ENCODE measurements at places on chromosomes 3 and 15. TPM values are rescaled to one million over a fixed set of nuclear protein-coding genes. Genes with fewer than 3 reads are reported as not detected.

The RBMS3 gene
- total RNA-seq, result 5.4 TPM

The SKOR1 gene
- total RNA-seq, result 0.11 TPM

The STRIT1 gene
- total RNA-seq, result 0.38 TPM

The ZDHHC23 gene
- 14.1 TPM for total RNA-seq

The THPO gene
- total RNA-seq, result 1.2 TPM

The TIMP4 gene
- 8.7 TPM for total RNA-seq

The GOLGA6L7 gene
- not detected for total RNA-seq

The SLC28A2 gene
- not detected for total RNA-seq

The ISLR2 gene
- 0.58 TPM for total RNA-seq

GRCh38 chr3:46899151-46900006 lies 21.9 kb downstream of the PTH1R start:
- H3K4me1 ChIP-seq, result peaks cover 3% of the 10 kb centered on the region
- peaks cover 16% of the 10 kb centered on the region for H3K27me3 ChIP-seq
- H3K4me3 ChIP-seq, result no peak overlapping the region
- no peak for DNase-seq
- no peaks in the 10 kb centered on the region for H3K36me3 ChIP-seq

DNA sequence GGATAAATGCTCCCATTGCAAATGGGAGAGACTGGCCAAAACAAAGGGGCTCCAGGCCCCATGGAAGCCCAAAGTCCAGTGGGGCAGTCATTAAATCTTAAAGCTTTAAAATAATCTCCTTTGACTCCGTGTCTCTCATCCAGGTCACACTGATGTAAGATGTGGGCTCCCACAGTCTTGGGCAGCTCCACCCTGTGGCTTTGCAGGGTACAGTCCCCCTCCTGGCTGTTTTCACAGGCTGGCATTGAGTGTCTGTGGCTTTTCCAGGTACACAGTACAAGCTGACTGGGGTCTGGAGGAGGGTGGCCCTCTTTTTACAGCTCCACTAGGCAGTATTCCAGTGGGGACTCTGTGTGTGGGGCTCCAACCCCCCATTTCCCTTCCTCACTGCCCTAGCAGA lies 45.9 kb downstream of the NIPA2 start:
- no peak overlapping the region for H3K27ac ChIP-seq
- H3K4me1 ChIP-seq, result peaks cover 3% of the 10 kb centered on the region
- H3K36me3 ChIP-seq, result peaks cover 4% of the 10 kb centered on the region
- no peak for DNase-seq
- H3K27me3 ChIP-seq, result no peaks in the 10 kb centered on the region

DNA sequence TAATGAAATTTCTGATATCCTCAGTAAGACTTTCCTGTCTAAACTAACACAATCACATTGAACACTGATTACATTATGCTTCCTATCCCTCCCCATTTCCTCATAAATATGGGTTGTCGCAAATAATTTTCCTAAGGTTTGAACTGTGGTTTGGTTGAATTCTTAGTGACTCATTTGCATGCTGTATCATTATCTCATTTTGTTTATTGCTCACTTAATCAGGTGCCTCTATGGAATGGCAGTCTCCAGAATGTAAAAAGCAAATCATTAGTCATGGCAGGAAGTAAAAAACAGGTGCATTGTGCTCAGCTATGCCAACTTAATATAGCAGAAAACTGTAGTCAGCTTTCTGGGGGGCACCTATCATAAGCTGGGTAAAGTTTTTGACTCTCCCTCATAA lies 216.0 kb upstream of the ZBTB20 start:
- no peak overlapping the region for H3K27ac ChIP-seq
- H3K36me3 ChIP-seq, result no peaks in the 10 kb centered on the region
- no peaks in the 10 kb centered on the region for H3K27me3 ChIP-seq
- no peak for DNase-seq
- H3K4me3 ChIP-seq, result no peak overlapping the region
- no peaks in the 10 kb centered on the region for H3K4me1 ChIP-seq

GRCh38 chr15:63324770-63325169 lies 47.4 kb downstream of the APH1B start:
- H3K4me3 ChIP-seq, result no peak overlapping the region
- no peaks in the 10 kb centered on the region for H3K36me3 ChIP-seq
- H3K4me1 ChIP-seq, result peaks cover 1% of the 10 kb centered on the region
- DNase-seq, result no peak

DNA sequence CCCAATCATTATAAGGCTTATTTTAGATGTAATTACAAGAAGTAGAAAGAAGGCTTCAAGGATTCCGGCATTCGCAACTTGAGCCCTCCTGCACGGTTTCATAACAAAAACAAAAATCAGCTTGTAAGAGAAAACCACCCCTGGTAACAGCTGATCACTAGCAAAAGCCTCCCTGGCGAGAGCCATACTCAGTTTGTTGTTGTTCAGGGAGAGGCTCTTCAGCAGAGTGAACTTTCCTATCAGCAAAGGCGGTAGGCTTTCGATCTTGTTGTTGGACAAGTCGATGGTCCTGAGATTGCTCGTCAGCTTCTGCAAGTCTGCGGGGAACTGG lies 710 bp downstream of the LRRC57 start:
- H3K27me3 ChIP-seq, result no peaks in the 10 kb centered on the region
- H3K27ac ChIP-seq, result no peak overlapping the region
- no peaks in the 10 kb centered on the region for H3K36me3 ChIP-seq
- peaks cover 3% of the 10 kb centered on the region for H3K4me1 ChIP-seq
- peak overlapping the region; percentile 96 for H3K4me3 ChIP-seq

DNA sequence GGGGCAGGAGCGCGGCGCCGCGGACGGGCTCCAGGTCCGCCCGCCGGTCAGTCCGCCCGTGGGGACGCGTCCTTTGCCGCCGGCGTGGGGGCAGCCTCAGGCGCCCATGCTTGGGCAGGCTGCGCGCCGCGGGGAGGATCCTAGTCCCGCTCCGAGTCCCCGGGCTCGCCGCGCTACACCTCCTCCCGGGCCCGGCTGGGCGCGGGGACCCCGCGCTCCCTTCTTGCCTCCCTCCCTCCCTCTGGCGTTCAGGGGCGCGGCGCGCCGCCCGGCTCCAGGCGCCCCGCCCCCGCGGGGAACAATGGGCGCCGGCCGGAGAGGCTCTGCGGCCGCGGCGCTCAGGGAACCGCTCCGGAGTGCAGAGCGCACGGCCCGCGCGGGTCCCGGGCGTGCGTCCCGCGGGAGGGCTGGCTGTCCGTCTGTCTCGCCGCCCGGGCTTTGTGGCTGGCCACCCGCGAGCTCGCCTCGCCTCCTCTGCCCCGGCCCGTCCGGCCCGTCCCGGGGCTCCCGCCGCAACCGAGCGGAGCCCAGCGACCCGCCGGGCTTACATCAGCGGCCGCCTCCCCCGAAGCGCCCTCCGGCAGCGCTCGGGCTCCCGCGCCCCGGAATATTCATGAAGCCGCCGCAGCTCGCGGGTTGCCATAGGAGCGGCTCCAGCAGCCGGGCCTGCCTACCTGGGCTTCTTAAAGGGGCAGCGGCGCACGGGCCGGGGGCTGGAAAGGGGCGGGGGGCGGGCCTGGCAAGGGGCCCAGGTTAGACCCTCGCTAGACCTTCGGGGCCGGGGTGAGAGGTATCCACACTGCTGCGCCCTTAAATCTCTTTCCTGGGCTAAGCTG lies at the start of gene HCN4:
TSS of gene HCN4 (minus strand) at position 658 of the 836 bp plus-strand sequence. CDS start 688 bp downstream, outside the sequence.
- H3K27me3 ChIP-seq, result peaks cover 24% of the 10 kb centered on the region
- H3K27ac ChIP-seq, result no peak within 1 kb of the TSS

- no peaks in the 10 kb centered on the region for H3K27me3 ChIP-seq
- no peak for DNase-seq
- H3K4me1 ChIP-seq, result no peaks in the 10 kb centered on the region
- H3K27ac ChIP-seq, result no peak overlapping the region
These were observed 70.1 kb downstream of the UQCC5 start for GRCh38 chr3:52606373-52607085.

DNA sequence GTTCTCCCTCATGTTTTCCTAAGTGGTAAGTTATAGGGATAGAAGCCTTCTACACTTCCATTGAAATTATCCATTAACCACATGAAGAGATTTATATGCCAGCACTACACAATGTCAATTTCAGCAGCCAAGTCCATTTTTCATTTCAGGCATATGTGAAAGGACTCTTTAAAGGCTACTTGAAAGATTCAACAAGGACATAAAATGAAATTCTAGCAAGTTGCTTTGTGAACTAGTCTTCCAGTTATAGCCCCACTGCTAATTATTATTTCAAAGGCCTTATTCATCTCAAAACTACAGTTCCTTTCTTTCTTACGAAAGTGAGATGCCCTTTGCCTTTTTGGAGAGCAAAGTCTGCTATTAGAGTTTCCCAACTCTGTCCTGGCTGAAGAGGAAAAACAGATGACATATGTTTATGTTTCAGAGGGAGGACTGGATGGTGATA lies 66.0 kb upstream of the SLC2A2 start:
- no peak for DNase-seq
- no peak overlapping the region for H3K27ac ChIP-seq
- peaks cover 2% of the 10 kb centered on the region for H3K4me1 ChIP-seq
- no peak overlapping the region for H3K4me3 ChIP-seq

DNA sequence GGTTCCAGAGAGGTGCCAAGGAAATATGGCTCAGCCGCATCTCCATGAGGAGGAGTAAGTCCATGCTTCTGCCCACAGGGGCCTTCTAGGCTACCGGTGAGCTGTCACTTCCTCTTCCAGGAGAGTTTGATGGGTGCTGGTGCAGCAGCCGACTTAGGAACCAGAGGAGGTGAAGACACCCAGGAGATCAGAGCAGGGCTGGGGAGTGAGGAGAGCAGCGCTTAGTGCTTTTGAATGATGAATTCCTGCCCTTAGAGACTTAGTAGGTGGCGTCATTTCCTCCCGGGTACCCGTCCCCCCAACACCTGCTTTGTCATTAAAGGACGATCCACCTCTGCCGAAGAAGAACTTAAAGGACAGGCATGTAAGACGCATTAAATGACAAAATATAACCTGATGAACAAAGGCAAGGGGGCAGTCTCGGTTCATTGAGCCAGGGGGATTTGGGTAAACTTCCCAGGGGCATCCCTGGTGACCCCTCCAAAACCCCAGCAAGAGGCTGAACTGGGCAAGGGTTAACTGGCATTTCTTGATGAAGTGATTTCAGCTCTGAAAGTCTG lies 67.6 kb downstream of the HES1 start:
- H3K36me3 ChIP-seq, result no peaks in the 10 kb centered on the region
- peak overlapping the region; percentile 61 for H3K4me3 ChIP-seq
- DNase-seq, result no peak
- peaks cover 14% of the 10 kb centered on the region for H3K27me3 ChIP-seq
- peaks cover 13% of the 10 kb centered on the region for H3K4me1 ChIP-seq
- no peak overlapping the region for H3K27ac ChIP-seq

- no peaks in the 10 kb centered on the region for H3K36me3 ChIP-seq
- H3K27me3 ChIP-seq, result no peaks in the 10 kb centered on the region
- no peaks in the 10 kb centered on the region for H3K4me1 ChIP-seq
- no peak for DNase-seq
These were observed 130.0 kb downstream of the DMXL2 start for GRCh38 chr15:51492528-51492927.

DNA sequence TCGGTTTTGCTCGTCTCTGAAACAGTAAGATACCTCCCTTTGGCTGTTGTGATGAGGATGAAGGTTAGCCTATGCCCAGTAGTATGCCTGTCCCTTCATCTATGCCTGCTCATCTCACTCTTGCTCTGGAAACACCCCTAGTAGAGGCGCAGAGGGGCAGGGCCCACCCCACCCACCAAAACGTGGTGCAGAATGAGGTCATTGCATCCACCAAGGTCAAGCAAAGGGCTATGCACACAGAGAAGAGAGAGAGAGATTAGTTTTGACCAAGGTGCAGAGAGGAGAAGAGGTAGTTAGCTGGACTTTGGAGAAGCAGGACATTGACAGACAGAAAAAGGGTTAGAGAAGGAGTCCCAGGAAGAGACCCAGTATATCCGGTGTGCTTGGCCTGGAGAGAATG lies 119.9 kb downstream of the CORO2B start:
- 0 out of 2 replicates have a peak, but pooled peaks cover 3% of the 10 kb centered on the region for H3K27me3 ChIP-seq
- H3K36me3 ChIP-seq, result no peaks in the 10 kb centered on the region
- H3K27ac ChIP-seq, result no peak overlapping the region
- H3K4me1 ChIP-seq, result peaks cover 7% of the 10 kb centered on the region
- DNase-seq, result no peak

DNA sequence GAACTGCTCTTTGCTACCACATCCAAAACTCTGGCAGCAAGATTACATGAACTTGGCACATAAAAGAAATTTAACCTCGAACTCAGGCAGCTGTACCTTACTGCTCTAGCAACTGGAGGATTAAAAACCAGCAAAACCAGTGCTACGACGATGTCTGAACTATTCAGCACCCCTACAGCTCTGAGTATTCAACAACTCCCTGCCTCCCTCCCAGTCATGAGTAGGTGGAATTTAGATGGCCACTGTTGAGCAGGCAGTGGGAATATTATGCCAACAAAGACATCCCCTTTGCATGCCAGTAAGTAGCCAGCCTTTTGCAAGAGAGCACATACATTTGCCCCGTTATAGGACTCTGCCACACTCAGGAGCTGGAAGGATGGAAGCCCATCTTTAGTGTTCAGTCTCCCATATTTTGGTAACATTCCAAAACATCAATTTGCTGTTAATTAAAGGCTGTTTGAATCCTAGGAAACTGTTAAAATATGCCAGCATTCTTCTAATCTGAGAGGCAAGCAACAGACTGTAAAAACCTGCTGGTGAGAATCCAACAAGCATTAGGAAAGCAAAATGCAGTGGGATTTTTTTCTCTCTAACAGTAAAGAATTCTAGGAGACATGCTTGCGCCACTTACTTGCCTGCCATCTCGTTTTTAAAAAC lies 85.4 kb downstream of the ZNF385D start:
- H3K4me1 ChIP-seq, result peaks cover 6% of the 10 kb centered on the region
- no peak for DNase-seq
- 0 out of 2 replicates have a peak overlapping the region, but pooled peaks have one; percentile 13 for H3K27ac ChIP-seq
- no peaks in the 10 kb centered on the region for H3K27me3 ChIP-seq
- no peaks in the 10 kb centered on the region for H3K36me3 ChIP-seq

GRCh38 chr15:65952391-65953053 lies 83.2 kb downstream of the RAB11A start:
- DNase-seq, result no peak
- H3K27ac ChIP-seq, result no peak overlapping the region
- peaks cover 6% of the 10 kb centered on the region for H3K4me1 ChIP-seq
- no peaks in the 10 kb centered on the region for H3K27me3 ChIP-seq

DNA sequence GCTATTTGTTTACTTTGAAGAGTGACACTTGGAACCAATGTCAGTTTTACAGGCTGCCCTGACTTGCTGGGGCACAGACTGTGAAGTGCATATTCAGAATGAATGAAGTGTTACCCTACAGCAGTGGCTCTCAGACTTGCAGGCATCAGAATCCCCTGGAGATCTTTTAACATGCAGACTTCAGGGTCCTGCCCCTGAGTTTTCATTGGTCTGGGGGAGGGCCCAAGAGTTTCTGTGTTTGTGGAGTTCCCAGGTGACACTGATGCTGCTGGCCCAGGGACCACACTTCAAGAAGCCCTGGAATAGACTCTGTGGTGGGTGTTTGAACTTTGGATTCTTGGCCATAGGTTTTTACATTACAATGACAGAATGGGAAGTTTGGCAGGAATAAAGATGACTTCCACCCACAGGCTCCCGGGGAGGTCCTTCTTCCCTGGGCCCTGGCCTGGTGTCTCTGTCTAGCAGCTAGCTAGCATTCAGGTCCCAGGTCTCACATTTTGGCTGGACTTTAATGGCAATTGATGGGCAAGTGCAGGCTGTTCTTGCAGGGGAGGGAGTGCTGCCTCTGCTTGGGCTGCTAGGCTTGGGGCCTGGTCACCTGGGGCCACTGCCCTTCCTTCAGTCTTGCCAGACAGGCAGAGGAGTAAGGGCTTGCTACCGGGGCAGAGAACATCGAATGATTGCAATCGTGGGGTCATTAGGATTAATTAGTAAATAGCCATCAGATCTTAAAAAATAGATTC lies 149.0 kb downstream of the APBA2 start:
- no peaks in the 10 kb centered on the region for H3K27me3 ChIP-seq
- H3K36me3 ChIP-seq, result no peaks in the 10 kb centered on the region
- H3K27ac ChIP-seq, result no peak overlapping the region
- DNase-seq, result no peak

GRCh38 chr3:11953778-11954177 lies 50.4 kb upstream of the SYN2 start:
- H3K36me3 ChIP-seq, result no peaks in the 10 kb centered on the region
- no peaks in the 10 kb centered on the region for H3K27me3 ChIP-seq
